ENCODE measurements at places on chromosomes 6 and 20. TPM values are rescaled to one million over a fixed set of nuclear protein-coding genes. Genes with fewer than 3 reads are reported as not detected.

The TINAG gene
- not detected for total RNA-seq

The POM121L2 gene
- total RNA-seq: not detected

The SLC26A8 gene
- total RNA-seq: not detected

The GPR6 gene
- not detected for total RNA-seq

The HLA-DQA2 gene
- 0.22 TPM for total RNA-seq

The CCN6 gene
- total RNA-seq: not detected

The MAFB gene
- 0.62 TPM for total RNA-seq

The FAM217A gene
- total RNA-seq: not detected

The CDH4 gene
- 0.31 TPM for total RNA-seq

The PTCHD4 gene
- total RNA-seq: not detected

The COMMD7 gene
- total RNA-seq: 26.7 TPM

The MPC1 gene
- total RNA-seq: 18.4 TPM

The TP53INP2 gene
- total RNA-seq: 101 TPM

The CST5 gene
- total RNA-seq: not detected

The ISM1 gene
- 0.28 TPM for total RNA-seq

The TNNC2 gene
- total RNA-seq: 0.79 TPM

The RSPO3 gene
- not detected for total RNA-seq

The TMC2 gene
- not detected for total RNA-seq

The CLIC5 gene
- 4.7 TPM for total RNA-seq

The FAM83C gene
- not detected for total RNA-seq

The CD40 gene
- 3.2 TPM for total RNA-seq

The ATP9A gene
- total RNA-seq: 0.92 TPM

The CCDC170 gene
- total RNA-seq: not detected

The SPATS1 gene
- not detected for total RNA-seq

The RCAN2 gene
- total RNA-seq: not detected

The EMILIN3 gene
- total RNA-seq: not detected

The ESR1 gene
- total RNA-seq: 1.6 TPM

The CEBPB gene
- total RNA-seq: 37.2 TPM

The AIF1 gene
- 71.2 TPM for total RNA-seq

The TCP1 gene
- 222 TPM for total RNA-seq

Data from CD8-positive, alpha-beta T cell (primary cell).